Activated CD4-positive, alpha-beta T cell treated with anti-CD3 and anti-CD28 coated beads, Interleukin-10, Interleukin-2, amounts not matched to agents 100 ng/mL and 50 ng/mL, durations not matched to agents 16 hours and 8 hours (primary cell): ENCODE measurements at places on chromosomes 1 and 21.

- DNase-seq: no peak
Observed at GRCh38 chr1:234638832-234639799, 29.1 kb upstream of the IRF2BP2 start.

DNA sequence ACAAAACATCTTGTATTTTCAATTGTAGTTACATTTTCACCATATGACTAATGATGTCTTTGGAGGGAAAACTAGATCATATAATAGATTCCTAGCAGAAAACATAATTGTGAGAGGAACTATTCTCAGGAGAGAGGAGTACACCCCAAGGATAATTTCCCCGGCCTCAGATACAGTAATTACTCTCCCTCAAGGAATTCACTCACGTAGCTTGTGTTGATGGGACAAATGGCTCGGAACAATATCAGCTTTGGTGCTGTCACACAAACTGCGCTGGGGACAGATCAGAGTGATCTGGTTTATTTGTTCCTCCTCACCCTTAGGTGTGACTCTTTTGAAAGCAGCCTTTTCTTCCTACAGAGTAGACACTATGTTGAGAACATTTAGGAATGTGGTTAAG lies 11.2 kb downstream of the ABCG1 start:
- DNase-seq: no peak

- no peak for DNase-seq
Observed at GRCh38 chr1:222286011-222286410, 261.9 kb downstream of the HHIPL2 start.

DNA sequence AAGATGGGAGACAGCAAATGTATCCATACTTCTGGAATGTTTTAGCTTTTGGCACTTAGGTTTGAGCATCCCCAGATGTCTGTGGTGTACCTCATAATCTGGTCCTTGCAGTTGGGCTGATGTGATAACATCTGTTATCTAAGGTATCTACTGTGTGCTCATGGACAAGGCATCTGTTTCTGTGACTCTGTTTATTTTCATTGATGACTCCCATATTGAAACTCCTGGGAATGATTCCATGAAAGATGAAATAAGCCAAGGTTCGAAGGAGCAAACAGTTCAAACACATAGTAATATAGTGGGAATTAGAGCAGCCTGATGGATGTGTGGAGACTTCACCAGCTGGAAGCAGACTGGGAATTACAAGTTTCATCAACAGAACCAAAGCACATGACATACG lies 20.7 kb upstream of the TRIM45 start:
- DNase-seq: no peak

GRCh38 chr1:221919743-221920142 lies 177.9 kb upstream of the DUSP10 start:
- DNase-seq: no peak

- DNase-seq: no peak
Observed at GRCh38 chr1:161499099-161500039, 5.9 kb upstream of the FCGR2A start.

- DNase-seq: no peak
Observed at GRCh38 chr1:99956755-99957154, 13.0 kb upstream of the SLC35A3 start.
